CD4-positive, alpha-beta T cell treated with Interleukin-2 at 100 ng/mL for 4 hours (primary cell): ENCODE measurements at places on chromosomes 1 and 21.

- DNase-seq, result no peak
Measured at GRCh38 chr21:27759091-27759659, 792.3 kb upstream of the ADAMTS5 start.

- DNase-seq, result no peak
Measured at GRCh38 chr1:159250638-159251216, 46.1 kb downstream of the ACKR1 start.

DNA sequence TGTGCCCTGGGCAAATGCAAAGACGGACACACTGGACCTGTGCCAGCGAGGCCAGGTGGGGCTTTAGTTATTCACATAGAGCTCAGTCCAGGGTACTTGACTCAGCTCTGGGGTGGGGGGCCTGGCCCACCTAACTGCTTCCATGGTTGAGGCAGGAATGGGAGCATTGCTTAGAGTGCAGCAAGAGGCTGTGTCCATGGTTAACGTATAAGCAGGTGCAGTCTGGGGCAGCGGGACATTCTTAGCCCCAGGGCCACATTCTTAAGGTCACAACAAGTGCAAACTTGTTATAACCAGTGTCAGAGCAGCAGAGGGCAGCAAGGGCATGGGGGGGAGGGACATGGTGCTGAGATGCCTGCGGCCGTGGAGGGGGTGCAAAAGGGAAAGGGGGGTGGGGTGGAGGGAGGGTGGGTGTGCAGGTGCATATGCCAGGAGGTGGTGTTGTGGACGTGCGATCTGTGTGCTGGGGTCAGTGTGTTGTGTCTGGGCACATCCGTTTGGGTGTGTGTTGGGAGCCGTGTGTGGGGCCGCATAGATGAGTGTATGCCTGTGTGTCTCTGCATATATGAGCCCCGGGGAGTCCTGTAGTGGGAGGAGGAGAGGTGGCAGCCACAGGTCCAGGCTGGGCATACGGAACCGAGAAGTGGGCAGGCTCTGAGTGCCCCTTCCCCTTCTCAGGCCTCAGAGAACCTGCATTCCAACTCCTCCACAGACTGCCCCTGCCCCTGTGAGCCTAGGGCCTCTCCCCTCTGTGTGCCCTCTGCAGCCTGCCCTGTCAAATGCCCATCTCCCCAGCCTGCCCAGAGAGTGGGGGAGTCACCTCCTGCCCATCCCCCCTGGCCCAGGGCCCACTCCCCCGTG, 8.4 kb downstream of the KCNJ10 start:
- no peak for DNase-seq

DNA sequence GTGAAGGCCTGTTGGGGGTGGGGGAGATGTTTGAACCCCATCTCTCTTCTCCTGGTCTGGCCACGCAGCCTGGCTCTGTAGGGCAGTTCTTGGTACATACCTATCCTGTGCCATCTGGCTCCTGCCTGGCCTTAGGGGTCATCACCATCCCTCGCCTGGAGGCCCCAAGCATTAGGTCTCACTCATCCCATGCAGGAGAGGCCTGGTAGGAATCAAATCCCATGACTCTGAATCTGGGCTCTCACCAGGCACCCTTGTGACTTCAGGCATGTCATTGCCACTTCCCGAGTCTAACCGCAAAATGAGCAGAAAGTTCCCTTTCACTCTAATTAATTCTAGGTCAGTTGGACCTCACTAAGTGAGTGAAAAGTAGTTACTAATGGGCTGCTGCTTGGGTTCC, 37.2 kb downstream of the ETNK2 start:
- no peak for DNase-seq

GRCh38 chr1:151621351-151621750, 9.5 kb downstream of the SNX27 start:
- DNase-seq, result no peak

- DNase-seq, result no peak
Measured at GRCh38 chr1:187928696-187929095, 1099.9 kb downstream of the PLA2G4A start.

GRCh38 chr21:30257773-30258172, 25.0 kb downstream of the KRTAP24-1 start:
- DNase-seq, result no peak

- no peak for DNase-seq
Measured at GRCh38 chr1:97562081-97562480, 358.8 kb downstream of the DPYD start.

DNA sequence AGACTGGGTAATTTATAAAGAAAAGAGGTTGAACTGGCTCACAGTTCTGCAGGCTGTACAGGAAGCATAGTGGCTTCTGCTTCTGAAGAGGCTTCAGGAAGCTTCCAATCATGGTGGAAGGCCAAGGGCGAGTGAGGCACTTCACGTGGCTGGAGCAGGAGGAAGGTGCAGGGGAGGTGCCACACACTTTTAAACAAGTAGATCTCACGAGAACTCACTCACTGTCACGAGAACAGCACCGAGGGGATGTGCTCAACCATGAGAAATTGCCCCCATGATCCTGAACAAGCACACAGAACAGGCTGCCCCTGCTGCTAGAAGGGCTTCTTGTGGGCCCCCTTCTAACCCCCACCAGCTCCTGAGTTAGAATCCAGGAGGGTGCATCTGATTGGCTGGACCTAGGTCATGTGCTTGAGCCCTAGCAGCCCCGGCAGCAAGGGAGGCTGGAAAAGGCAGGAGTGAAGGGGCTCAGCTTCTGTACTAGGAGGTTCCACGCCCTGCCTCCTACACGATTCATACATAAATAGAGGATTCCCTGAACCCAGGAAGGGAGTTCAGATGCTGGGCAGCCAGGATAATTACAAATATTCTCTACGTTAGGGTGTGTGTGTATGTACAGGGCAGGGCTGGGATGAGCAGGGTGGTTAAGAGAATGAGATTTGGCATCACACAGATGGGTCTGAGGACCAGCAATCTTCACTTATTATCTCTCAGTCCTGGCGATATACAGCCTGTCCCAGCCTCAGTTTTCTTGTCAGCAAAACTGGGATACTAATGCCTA, 72.8 kb upstream of the ATP5PO start:
- no peak for DNase-seq

DNA sequence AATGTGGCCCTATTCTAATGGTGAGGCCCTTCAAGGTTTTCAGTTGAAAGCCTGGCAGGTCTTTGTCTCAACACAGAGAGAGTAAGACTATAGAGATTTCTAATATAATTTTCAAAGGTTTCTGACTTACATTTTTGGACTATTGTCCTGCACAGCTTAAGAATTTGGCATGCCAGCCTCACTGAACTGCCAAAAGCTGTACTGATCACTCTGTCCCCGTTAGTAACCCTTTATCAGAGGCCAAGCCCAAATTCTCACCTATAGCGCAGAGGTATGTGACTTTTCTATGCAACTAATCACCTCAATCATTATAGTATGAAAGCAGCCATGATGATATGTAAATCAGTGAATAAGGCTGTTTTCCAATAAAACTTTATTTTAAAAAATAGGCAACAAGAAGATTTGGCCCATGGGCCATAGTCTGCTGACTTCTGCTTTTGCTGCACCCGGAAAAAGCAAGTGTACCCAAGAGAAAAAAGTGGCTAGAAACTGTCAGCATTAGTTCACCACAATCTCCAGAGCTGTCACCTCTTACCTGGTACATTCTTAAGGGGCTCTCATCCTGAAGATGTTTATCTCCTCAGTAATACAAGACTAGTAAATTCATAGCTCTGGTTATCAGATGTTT, 85.4 kb downstream of the PIGK start:
- no peak for DNase-seq

DNA sequence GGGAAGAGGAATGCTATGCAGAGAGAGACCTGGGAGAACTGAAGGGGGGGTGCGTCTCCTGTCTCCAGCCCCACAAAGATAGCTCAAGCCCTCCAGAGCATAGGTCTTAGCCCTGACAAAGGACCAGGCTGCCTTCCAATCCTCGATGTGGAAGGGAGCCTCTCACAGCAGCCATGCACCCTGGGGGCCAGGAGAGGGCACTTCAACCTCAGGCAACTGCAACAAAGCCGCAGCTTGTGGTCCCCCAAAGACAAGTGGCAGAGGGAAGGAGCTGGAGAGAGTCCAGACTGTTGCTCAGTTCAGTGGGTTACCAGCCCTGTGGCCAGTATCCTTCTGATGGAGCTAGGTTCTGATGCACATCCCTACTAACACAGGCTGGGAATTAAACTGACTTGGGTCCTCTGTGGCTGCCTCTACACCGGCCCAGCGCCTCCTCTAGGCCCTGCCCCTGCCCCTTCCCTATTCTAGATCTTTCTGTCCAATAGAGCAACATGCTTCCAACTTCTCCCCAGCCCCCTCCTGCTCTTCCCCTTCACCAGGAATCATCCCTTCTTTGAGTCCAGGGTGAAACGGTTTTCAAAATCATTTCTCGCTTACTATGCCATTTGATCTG, 100.7 kb upstream of the SPATA6 start:
- DNase-seq, result no peak

DNA sequence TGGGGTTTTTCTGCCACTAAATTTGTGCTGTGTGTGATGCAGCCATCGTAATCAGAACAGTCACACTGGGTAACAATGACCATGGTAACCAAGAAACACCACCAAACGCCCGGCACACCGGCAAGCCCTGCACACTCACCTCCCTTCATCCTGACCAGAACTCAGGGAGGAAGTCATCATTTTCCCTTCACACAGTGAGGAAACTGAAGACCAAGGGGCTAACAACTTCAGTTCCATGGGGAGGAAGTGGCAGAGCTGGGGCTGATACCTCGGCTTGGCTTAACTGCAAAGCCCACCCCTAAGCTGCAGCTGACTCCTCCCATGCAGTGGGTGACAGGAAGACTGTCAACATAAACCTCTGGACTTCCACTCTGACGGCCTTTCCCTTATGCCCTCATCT, 69.3 kb upstream of the BCAR3 start:
- no peak for DNase-seq

GRCh38 chr1:21294266-21294989, 4.2 kb upstream of the ECE1 start:
- peak; percentile 95 for DNase-seq

DNA sequence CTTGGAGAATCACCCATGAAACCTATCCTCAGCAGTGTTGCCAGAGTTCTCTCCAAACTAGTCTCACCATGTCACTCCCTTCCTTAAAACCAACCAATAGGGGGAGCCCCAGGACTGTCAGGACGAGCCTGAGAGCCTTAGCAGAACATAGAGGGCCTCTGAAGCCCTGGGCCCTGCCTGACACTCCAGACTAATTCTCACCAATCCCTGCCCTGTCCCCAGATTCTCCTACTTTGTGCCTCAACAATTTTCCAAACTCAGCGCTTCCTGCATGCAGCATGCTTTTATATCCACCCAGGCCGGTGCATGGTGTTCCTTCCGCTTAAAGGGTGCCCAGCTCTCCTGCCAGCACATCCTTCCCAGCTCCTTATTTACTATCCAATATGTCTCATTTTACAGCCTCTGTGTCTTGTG, 42.7 kb downstream of the HSD3B1 start:
- peak; percentile 8 for DNase-seq

GRCh38 chr1:205458777-205459566, 3.1 kb upstream of the BLACAT1 start:
- peak; percentile 19 for DNase-seq

DNA sequence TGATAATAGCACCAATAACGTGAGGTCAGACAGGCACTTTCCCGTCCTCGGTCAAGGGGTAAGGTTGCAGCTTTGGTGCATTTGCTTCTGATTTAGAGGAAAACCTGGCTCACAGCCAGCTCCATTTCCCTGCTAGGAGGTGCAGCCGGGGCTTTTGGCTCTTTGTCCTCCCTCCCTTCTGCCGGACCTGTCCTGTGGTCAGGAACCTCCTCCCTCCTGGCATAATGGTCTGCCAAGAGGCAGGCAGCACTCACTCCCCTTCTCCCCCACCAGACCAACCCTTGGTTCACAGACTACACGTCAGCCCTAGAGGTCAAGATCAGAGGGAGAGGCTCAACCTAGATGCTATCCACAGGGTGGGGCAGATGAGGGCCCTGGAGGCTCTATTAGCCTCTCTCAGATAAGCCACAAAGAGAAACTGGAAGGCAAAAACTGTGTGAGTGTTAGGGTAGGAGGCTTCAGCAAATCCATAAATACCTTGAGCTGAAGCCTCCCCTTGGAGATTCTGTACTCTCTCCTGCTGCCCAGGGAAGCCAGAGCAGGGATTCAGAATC, 64.8 kb downstream of the PLXNA2 start:
- no peak for DNase-seq

- peak; percentile 36 for DNase-seq
Measured at GRCh38 chr1:26786437-26787380, 1.0 kb upstream of the PIGV start.

- no peak for DNase-seq
Measured at GRCh38 chr1:178371235-178371634, 125.5 kb downstream of the CLEC20A start.

DNA sequence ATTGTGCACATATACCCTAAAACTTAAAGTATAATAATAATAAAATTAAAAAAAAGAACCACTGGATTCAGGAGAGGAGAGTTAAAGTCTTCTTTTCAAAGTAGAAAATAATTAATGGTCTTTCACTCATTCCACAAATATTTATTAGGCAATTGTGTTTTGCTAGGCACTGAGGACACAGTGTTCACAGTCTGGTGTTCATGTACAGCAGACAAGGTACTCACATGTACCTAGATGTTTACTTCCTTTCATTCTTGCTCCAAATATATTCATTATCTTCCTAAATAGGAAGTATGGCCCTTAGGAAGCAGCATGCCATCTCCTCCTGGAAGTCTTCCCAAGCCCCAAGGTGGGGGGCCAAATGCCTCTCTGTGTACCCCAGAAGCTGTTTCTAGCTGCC, 265.0 kb downstream of the NPHP4 start:
- DNase-seq, result no peak

GRCh38 chr1:198679535-198680173, 40.8 kb downstream of the PTPRC start:
- peak; percentile 50 for DNase-seq
